ENCODE measurements at places on chromosomes 6 and 20.

DNA sequence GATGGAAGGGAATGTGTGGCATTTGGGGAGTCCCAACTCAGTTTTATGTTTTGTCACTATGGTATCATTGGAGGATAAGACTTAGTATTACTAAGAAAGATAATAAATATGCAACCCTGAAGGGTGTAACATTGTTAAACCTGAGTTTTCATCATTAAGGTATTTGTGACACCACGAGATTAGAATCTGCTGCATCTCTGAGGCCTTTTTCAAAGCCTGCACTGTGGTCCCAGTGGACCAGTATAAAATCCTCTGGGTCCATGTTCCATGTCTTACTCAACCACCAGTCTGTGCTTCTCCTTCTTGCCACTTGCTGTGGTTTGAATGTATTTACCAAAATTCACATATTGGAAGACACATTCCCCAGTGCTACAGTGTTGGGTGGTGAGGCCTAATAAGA is 130.6 kb downstream of the TBX18 start:
- no peak for DNase-seq

DNA sequence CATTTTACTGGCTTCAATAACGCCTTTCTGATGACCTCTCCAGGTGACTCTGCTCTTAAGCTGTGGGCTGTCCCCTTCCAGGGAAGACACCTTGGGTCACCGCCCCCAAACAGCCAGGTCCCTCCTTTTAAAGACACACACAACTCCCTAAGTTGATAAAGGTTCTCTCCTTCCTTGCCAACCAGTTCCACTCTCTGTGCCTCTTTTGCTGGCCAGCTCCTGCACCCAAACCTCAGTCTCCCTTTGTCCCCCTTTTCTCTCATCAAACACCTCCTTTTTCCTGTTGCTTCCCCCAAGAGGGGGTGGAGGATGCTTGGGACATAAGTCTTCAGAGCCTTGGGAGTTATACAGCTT is 1.0 kb downstream of the NCOA6 start:
- no peak for DNase-seq

GRCh38 chr6:80528115-80528514 is 421.6 kb downstream of the BCKDHB start:
- DNase-seq, result no peak

DNA sequence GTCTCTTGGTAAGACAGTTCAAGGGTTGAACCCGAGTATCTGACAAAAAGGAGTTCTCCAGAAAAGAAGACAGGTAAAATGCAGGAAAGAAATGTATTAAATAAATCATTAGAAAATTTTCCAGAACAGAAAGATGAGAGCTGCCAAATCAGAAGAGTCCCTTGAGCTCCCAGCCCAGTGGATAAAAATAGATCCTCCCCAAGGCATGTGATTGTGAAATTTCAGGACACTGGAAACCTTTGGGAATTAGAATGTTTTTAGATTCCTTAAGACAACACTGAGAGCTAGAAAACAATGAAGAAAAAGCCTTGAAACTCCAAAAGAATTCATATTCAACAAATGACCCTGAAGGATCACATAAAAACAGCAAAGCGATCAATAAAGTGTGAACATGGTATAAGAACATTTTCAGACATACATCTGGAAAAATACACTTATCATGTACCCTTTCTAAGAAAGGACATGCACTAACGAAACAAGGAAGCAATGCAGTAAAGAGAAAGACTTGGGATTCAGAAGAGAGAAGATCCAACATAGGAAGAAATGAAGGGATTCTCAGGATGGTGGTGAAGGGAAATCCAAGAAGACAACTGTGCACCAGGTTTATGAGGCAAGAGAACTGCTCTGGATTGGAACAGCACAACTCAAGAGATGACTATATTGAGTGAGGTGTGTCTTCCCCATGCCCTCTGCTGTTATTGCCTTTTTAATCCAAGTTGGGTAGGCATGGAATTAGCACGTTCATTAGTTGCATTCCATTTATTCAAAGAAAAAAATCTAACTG is 390.4 kb downstream of the SYNE1 start:
- DNase-seq, result no peak

GRCh38 chr20:47973519-47974233 is 188.4 kb upstream of the SULF2 start:
- no peak for DNase-seq

- DNase-seq, result no peak
These were observed 97.1 kb upstream of the CEP85L start for GRCh38 chr6:118748311-118749062.

DNA sequence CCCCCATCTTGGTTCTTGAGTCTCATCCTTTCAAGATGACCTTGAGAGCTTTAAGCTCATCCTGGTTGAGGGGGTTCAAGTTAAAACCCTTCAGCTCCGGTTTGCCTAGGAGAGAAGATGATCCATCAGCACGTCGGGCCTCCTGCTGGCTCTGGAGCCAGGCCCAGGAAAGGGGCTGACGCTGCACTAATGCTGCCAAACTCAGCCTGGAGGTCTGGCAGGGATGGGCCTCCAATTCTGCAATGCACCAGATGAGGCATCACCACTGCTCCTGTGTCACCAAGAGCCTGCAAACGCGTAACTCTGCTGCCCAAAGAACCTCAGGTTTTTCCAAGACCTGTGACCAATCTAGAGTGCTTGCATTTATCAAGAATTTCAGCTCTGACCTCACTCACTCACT is 6.1 kb downstream of the PDRG1 start:
- DNase-seq, result no peak

GRCh38 chr20:2289475-2289874 is 6.3 kb upstream of the TGM3 start:
- no peak for DNase-seq

Measured in iPS DF 6.9 (cell line).